ENCODE measurements at places on chromosomes 3 and 15. TPM values are rescaled to one million over a fixed set of nuclear protein-coding genes. Genes with fewer than 3 reads are reported as not detected.

The SQOR gene
- total RNA-seq = 128 TPM

The FES gene
- total RNA-seq = 110 TPM

The ADGRG7 gene
- not detected for total RNA-seq

The C3orf85 gene
- not detected for total RNA-seq

The LMAN1L gene
- total RNA-seq = not detected

The SCAANT1 gene
- total RNA-seq = not detected

The CISH gene
- 0.51 TPM for total RNA-seq

The ZCWPW2 gene
- not detected for total RNA-seq

The CNTN6 gene
- total RNA-seq = not detected

The GABRA5 gene
- not detected for total RNA-seq

The BCHE gene
- 20.4 TPM for total RNA-seq

The ALDH1A2 gene
- 70.9 TPM for total RNA-seq

The PROK2 gene
- not detected for total RNA-seq

Data from dermis blood vessel endothelial cell (primary cell).